ENCODE measurements at places on chromosomes 6 and 20.

- peak; percentile 57 for DNase-seq
Observed at GRCh38 chr6:5401845-5402738, 140.8 kb downstream of the FARS2 start.

DNA sequence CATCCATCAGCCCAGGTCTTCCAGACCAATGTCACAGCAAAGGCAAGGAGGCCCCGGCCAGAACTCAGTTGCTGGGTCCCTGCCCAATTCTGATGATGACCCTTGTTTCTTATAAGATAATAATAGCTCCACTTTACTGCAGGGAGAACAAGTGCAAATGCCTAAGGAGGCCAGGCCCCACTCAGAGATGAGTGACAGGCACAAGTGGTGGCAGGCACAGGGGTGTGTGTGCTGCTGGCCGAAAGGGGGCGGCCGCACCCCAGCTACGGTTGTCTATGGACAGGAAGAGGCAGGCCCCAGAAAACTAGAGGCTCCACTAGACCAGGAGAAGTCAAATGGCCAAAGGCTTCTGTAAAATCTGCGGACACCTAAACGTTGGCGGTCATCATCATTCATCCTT lies 28.6 kb downstream of the GNAS-AS1 start:
- peak; percentile 5 for DNase-seq

- DNase-seq = no peak
Observed at GRCh38 chr6:139500977-139501376, 126.5 kb upstream of the CITED2 start.

DNA sequence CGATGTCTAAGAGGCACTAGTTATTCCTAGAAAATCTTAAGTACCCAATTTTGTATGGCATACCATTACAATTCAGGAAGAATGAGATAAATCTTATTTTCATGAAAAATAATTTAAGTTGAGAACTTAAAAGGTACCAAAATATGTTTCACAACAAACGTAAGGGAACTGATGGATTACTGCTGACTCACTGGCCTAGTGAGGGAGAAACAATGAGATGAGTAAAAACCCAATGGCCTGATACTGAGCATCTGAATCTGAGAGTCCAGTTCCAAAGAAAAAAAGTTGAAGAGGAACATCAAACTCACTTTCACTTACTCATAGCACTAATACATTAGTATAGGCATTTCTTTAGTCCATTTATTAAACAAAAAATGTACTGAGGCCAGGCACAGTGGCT lies 56.0 kb downstream of the MDN1 start:
- DNase-seq = no peak

- DNase-seq = no peak
Observed at GRCh38 chr20:24610341-24611115, 141.1 kb downstream of the SYNDIG1 start.

DNA sequence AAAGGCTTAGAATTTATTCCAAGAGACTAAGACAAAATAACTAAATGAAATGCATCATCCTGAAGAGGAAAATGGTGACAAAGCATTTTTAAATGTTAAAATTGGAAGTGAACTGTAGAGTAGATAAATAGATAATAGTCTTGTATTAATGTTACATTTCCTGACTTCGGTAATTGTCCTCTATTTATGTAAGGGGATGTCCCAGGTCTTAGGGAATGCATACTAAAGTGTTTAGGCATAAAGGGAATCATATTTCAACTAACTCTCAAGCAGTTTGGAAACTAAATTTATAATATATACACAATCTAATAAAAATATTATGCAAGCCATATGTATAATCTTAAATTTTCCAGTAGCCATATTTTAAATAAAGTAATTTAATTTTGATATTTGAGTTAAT lies 159.3 kb downstream of the WDR27 start:
- no peak for DNase-seq

DNA sequence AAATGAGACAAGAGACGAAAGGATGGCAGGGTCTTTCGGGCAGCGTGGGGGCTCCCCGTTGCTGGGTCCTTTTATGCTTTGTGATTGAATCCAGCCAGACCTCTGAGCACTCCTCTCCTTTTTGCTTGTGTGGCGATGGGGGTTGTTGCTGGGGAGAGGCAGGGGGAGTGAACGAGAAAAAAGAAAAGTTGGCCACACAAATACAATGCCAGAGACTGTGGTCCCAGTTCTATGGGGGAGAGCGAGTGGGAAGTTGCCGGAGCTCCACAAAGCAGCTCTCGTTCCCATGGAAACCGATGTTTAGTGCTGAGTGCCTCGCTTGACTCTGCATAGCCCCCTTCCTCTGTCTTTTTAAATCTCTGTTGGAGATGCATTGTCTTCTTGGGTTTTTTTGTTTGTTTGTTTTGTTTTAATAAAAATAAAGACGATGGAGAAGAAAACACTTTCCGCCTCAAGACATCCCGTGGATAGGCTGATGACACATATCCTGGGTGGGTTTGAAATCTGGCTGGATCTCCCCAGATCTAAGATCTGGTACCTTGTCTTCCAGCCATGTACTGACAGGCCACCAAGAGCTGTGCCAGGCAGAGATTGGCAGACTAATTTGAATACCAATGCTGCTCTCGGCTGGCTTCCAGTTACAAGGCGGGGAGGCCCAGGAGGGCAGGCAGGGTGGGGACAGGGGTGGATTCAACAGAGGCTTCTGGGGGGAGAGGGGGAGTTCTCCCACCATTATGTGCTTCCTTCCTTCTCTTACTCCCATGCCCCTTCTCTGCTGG lies 529.3 kb downstream of the QKI start:
- no peak for DNase-seq

GRCh38 chr6:131910956-131911355 lies 40.2 kb downstream of the CCN2 start:
- no peak for DNase-seq

- DNase-seq = no peak
Observed at GRCh38 chr6:70474751-70475150, 61.4 kb downstream of the FAM135A start.

GRCh38 chr20:35697696-35698297 lies 1.4 kb downstream of the NFS1 start:
- no peak for DNase-seq

DNA sequence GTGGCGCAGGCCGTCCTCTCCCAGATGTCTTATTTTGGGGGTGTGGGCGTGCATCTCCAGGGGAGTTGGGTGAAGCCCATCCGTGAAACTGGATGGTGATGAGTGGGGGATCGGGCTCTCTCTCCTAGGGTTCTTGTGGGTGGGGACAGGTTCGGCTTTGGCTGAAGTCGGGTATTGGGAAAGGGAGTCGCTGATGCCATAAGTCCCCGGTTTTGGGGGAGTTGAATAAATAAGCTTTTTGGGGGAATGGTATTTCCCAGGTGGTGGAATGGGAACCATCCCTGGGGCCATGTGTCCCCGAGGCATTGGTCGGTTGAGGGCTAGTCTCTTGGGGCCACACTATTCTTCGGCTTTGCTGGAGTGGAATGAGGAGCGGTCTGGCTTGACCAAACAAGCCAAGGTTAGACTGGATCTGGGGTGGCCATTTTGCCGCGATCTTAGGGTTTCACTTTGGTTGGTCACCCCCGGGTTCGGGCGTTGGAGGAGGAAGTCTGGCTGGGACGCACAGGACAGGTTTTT lies 481 bp downstream of the ZNF133 start:
- DNase-seq = peak; percentile 60

DNA sequence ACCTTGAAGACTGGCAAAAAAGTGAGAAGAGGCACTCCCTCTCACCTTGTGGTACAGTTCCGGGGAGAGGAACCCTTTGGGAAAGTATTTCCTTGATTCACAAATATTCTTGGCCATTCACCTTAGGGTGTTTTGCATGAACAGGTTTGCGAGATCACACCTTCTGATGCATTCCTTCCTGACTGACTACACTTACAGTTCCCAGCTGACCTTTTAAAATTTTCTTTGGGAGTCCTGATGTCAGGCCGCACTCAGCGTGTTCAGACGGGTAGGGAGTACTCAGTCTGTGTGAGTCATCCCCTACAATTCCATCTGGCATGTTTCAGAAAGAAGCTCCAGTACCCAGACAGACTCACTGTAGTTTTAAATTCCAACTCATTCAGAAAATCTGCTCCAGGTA lies 1.7 kb downstream of the ADGRF4 start:
- no peak for DNase-seq

DNA sequence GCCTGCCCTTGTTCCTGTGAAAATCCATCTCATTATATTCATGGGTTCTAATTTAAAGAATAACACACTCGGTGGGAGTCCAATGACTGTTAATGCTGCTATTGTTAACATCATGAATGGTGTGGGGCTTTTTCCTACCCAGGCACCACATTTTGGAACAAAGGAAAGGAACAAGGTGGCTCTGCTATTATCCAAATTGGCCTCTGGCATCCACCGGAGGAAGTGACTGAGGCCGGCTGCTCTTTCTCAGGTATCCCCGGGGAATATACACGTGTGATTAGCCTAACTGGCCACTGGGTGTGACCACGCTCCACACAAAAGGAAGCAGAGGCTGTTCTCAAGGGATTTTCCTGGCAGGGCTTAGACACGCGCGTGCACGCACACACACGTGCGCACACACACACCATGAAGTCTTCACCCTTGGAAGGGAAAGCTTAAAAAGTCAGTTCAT lies 601.2 kb upstream of the ARID1B start:
- no peak for DNase-seq

DNA sequence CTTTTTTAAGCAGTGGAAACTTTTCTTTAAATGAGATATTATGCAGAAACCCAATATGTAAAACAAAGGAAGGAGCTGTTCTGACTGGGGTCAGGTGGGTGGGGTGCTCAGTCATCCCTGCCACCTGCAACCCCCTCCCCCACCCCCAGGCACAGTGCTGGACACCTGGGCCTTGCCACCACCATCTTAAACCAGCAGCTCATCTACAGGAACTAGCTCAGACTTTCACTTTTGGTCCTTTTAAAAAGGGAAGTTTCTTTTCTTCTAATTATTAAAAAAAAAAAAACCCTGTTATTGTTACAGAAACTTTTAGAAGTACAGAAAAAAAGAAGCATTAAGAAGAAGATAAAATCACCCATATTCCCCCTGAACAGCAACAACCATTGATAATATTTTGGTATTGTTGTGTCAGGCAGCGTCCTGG lies 37.1 kb downstream of the PPP1R16B start:
- no peak for DNase-seq

GRCh38 chr20:47691625-47692024 lies 93.7 kb downstream of the SULF2 start:
- DNase-seq = no peak

GRCh38 chr6:10402648-10403311 lies 12.1 kb downstream of the TFAP2A start:
- peak; percentile 31 for DNase-seq

- DNase-seq = no peak
Observed at GRCh38 chr6:137259349-137259748, 40.2 kb upstream of the IFNGR1 start.

- DNase-seq = peak; percentile 26
Observed at GRCh38 chr20:64131406-64131805, 24.0 kb upstream of the NPBWR2 start.

DNA sequence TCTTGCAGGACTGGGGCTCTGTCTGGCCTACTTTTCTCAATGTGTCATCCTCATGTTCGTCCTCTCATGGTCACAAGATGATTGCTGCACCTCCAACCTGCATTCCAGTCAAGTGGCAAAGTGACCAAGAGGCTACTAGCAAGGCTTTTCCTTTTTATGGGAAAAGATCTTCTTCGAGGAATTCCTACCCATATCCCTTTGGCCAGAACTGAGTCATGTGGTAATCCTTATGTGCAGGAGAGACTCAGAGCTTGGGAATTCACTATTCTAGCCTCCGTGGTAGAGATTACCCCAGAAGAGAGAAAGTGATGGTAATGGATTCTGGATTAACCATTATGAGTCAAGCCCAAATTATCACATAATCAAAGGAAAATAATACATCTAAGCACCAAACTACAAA lies 162.7 kb downstream of the KCNQ5 start:
- DNase-seq = no peak

- no peak for DNase-seq
Observed at GRCh38 chr6:40640599-40641227, 53.5 kb upstream of the LRFN2 start.

- DNase-seq = no peak
Observed at GRCh38 chr6:147549531-147549930, 41.0 kb downstream of the SAMD5 start.

DNA sequence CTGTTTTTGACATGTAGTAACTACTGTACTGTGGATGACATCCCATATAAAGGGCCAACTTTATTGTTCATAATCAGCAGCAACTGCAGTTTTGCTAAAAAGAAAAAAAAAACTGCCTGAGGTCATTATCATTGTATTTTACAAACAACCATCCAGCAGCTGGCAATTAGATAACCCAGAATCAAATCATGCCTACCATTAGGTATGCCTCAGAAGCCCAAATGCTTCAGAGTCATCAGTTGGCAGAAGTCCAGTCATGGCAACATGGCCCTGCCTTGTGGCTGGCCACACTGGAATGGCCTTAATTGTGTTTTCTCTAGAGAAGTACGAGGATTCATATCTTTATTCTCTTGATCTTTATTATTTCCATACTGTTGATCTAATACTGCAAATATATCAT lies 462.4 kb upstream of the NRSN1 start:
- no peak for DNase-seq

DNA sequence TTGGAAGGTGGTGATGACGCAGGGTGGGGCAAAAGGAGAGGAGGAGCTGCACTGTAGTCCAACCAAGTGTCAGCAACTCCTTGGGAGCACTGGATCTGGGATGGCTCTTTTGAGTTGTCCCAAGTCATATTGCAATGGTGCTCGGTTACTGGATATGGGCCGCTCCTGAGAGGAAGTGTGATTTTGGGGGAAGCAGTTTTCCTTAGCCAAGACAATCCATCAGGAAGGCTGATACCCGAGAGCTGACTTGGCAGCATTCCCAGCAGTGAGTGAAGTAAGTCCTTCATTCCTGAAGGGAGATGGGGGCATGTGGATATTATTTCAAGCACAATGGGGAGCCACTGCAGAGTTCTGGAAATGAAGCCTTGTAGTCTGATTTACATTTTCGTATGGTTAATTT lies 354.1 kb downstream of the RFPL4B start:
- DNase-seq = no peak

GRCh38 chr6:62390401-62390800 lies 104.4 kb upstream of the KHDRBS2 start:
- DNase-seq = no peak

- peak; percentile 39 for DNase-seq
Observed at GRCh38 chr6:159540152-159540551, 152.9 kb downstream of the SOD2 start.

DNA sequence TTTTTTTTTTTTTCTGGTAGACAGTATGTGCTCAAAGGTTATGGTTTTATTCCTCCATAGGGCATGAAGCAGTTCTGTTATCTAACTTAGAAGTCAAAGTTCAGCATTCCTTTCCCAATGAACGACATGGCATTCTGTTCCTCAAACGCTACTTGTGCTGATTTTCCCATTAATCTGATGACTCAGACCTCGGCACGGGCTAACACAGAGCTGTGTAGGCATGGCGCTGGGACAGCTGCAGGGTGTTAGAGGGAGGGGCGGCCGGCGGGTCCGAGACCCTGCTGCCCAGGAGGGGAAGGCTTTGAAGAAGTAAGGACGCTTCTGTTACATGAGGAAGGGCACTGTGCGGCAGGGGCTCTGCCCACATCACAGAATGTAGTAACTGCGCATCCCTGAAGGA lies 93.6 kb upstream of the AGPAT4 start:
- no peak for DNase-seq

- DNase-seq = no peak
Observed at GRCh38 chr6:18477301-18477941, 90.3 kb downstream of the RNF144B start.

Measured in erythroblast (primary cell).